Myocyte (in vitro differentiated cells): ENCODE measurements at places on chromosomes 16 and 17.

GRCh38 chr16:13348416-13348815 is 447.0 kb downstream of the SHISA9 start:
- no peak for DNase-seq

DNA sequence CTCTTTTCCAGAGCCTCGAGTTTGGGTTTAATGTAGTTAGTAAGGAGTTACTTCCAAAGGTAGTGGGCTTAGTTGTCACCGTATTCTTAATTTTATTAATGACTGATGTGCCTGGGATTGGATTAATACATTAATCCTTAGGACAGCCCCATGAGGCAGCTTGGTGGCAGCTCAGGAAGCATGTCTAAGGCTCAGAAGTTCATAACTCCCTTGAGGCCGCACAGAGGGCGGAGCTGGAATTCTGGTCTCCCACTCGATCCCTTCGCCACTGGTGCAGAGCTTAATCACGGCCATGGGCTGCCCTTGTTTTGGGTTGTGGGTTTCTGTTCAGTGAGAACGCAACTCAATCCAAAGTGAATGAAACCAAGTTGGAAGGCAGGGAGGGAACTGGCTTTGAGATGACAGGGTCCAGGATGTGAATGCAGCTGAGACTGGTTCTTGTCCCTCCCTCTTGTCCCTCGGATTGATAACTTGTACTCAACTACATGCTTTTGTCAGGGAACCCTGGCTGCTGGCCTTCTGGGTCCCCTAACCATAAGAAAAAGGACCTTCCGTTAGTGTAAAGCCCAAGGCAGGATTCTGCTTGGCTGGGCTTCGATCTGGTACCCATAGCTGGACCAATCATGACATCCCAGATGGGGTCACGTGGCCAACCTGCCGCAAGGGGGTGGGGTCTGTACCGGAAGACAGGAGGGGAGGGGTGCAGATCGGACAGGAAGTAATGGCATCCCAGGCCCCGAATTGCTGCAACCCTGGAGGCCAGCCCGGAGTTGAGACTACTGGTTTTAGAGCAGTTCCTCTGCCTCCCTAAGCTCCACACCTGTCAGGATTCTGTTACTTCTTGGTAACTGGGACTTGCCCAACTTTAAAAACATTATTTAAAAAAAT is 45.4 kb downstream of the SNX20 start:
- DNase-seq, result no peak

DNA sequence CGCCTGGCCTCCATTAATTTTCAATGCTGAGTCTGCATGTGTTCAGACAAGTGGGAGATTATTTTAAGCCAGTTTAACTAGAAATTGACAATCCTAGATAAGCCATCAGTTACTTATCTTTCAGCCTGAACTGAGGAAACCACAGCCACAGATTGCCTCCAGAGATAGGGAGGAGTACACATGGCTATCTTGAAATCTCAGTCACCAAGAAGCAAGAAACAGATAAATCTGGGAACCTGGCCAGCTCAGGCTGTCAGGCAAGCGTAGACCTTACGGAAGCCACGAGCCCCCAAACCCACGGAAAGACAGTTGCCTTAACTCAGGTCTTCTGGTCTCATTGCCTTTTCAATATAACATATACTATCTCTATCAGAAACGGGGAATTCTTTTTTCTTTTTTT is 2.0 kb upstream of the GLG1 start:
- DNase-seq, result no peak

- DNase-seq, result peak; percentile 50
These were observed 4.8 kb upstream of the ITGA3 start for GRCh38 chr17:50051082-50051576.

- no peak for DNase-seq
These were observed 60.4 kb downstream of the PLXDC1 start for GRCh38 chr17:39090908-39091665.

DNA sequence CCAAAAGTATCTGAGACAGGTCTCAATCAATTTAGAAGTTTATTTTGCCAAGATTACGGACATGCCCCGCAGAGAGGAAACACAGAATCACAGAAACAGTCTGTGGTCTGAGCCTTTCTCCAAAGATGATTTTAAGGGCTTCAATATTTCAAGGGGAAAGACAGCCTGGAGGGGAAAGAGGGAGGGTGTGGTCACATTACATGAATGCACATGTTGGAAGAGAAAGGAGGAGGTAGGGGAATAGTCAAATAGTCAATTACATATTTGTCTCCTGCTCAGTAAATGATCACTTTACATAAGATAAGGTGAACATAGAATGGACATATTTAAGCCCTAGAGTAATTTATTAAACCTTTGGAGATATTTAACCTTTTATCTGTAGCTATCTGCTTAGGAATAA is 12.3 kb downstream of the UNC45B start:
- no peak for DNase-seq

DNA sequence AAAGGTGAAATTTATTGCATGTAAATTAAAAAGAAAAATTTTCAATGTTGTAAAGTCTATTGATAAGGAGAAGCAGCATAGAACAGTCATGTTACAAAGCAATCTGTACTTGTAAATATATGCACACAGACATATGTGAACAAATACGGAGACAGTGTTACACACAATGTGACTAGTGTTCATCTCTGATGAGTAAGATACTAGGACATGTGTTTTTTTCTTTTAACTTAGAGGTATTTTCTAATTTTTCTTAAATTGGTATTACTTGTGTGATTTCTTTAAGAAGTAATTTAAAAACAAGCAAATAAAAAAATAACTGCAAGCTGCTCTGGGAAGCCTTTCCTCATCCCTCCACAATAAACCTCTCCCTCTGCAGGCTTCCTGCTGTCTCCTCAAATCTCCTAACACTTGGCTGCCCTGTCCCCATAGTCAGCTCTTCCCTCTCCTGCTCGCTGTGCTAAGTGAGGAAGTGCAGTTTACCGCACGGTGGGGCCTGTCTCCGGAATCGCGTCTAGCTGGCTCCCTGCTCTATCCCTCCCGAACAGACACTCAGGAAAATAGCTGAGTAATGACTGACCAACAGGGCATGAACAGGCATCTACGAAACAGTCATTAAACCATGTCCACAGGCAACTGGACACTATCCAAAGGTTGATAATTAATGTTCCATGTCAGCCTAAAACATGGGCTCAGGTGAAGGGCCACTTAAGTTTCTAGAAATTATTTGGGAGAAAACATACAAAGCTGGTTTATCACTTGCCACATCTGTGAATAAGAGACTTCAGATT is 35.9 kb downstream of the CMTM4 start:
- peak; percentile 89 for DNase-seq

DNA sequence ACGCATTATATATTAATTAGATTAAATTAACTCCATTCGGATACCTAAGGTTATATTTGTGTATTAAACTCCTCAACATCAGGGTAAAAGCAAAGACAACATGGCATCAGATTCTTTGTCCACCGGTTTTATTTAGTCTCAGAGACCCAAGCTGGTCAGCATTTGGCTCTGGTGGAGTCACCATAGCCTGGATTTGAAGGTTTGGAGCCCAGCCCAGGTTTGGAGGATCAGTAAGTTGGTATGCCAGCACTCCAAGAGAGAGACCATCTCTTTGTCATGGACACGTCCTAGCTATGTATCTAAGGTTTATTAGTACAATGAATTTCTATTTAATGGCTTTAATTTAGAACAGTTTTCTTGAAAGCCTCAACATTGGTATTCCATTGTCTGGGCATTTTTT is 328.4 kb upstream of the RBFOX1 start:
- no peak for DNase-seq

DNA sequence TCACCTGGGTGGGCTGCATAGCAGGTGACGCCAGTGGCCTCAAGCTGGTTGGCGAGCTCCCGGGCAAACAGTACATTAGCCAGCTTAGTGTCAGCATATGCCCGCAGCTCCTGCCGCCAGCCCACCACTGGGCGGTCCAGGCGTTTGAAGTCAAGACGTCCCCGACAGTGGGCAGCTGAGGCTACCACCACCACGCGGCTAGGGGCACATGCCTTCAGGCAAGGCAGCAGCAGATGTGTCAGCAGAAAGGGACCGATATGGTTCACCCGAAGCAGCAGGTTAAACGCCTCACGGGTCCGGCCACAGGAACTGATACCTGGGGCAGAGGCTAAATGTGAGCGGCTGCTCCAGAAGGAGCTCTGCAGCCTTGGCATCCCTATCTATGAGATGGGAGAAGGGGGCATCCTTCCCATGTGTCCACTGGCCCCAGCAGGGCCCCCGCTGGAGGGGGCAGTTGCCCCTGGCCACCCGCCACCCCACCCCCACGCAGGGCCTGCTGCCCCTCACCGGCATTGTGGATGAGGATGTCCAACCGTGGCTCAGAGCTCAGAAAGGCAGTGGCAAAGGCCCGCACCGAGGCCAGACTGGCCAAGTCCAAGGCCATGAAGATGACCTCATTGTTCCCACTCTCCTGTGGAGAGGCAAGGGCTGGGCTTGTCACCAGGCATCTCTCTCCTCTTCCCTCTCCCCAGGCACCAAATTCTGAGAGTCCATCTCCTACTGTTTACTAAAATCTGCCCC is 1.7 kb downstream of the DHRS13 start:
- no peak for DNase-seq

- no peak for DNase-seq
These were observed 146.4 kb upstream of the CHMP6 start for GRCh38 chr17:80845069-80845862.

GRCh38 chr17:55443904-55444303 is 22.3 kb upstream of the MMD start:
- no peak for DNase-seq

GRCh38 chr16:72357910-72358309 is 186.0 kb upstream of the PMFBP1 start:
- no peak for DNase-seq

DNA sequence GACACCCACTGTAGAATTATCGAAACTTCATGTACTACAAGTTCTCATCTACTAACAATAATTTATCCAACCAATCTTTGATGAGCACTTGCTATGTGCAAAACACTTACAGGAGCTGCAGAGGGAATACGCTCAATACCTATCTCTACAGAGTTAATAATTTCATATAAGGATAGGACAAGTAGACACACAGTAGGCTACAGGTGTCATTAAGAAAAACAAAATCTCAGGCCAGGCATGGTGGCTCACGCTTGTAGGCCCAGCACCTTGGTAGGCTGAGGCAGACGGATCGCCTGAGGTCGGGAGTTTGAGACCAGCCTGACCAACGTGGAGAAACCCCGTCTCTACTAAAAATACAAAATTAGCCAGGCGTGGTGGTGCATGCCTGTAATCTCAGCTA is 91.3 kb upstream of the PLEKHM1 start:
- no peak for DNase-seq

DNA sequence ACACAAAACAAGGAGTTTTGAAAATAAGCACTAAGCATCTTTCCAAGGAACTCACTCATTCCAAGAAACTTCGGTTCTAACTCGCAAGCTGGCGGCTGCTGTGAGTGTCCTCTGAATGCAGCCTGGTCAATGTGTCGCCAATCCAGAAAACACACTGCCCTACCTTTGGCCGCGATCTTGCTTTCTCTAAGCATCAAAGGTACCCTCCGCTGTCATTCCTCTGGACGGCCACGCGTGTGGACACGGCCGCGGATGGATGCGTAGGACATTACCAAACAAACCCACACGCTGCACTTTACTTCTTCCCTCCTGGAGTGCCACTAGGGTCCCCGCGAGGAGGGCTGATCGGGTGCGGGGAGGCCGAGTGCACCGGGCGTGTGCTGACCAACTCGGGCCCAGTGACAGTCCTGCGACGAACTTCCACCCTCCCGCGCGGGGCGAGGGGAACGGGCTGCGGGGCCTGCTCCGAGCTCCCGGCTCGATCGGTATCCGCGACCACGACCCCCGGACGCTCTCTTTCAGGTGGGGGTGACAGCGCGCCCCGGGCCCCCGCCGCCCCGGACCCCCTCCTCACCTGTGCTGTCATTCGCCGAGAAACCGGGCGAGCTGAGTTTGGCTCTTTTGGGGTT is 1.1 kb downstream of the CREBBP start:
- no peak for DNase-seq

GRCh38 chr17:238071-238963 is 56.9 kb upstream of the DOC2B start:
- DNase-seq, result no peak

- peak; percentile 38 for DNase-seq
These were observed 35.5 kb upstream of the ZC3H18 start for GRCh38 chr16:88534638-88535190.

- peak; percentile 84 for DNase-seq
These were observed 88.3 kb upstream of the GSE1 start for GRCh38 chr16:85524630-85525419.

- DNase-seq, result no peak
These were observed 317.8 kb downstream of the CA10 start for GRCh38 chr17:51840688-51841087.

GRCh38 chr16:336269-336668 is 16.3 kb downstream of the AXIN1 start:
- no peak for DNase-seq

GRCh38 chr17:79001190-79002020 is 8.2 kb downstream of the CANT1 start:
- no peak for DNase-seq

- DNase-seq, result no peak
These were observed 201.5 kb downstream of the KCNJ2 start for GRCh38 chr17:70370816-70371215.

DNA sequence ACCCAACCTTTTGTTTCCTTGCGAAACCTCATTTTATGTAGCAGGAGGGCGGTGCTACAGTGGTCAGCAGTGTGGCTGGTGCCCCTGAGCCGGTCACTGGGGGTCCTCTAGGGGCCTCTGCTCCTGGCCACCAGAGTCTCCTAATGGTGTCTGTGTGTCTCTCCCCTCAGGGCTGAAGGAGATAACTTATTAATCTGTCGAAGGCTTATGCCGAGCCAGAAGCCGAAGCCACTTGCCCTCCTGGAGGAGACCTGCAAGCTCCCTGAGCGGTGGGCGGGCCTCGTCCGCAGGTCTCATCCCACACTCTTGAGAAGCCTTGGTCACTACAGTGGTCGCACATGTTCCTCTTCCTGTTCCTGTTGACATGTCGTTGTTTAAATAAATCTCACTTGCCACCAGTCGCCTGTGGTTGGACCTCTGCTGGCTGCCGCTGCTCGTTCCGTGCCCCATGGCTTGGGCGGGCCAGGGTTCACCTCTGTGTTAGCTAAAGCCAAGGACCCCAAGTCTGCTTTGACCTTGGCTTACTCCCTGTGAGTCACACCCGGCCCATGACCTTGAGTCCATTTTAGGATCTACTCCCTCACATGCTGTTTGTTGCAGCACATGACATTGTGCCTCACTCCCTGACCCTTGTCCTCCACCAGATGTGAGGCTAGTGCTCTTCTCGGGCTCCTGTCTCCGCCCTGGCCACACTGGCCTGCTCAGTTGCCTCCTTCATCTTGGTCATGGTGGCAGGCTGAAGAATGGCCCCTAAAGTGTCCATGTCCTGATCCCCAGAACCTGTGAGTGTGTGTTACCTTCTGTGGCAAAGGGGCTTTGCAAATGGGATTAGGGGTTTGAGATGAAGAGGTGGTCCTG is 38.7 kb upstream of the AQP8 start:
- no peak for DNase-seq

GRCh38 chr16:74583926-74584666 is 22.8 kb downstream of the GLG1 start:
- DNase-seq, result no peak
